NCI-H460 (cell line): ENCODE measurements at places on chromosomes 3 and 15. TPM values are rescaled to one million over a fixed set of nuclear protein-coding genes. Genes with fewer than 3 reads are reported as not detected.

- DNase-seq: no peak
Observed at GRCh38 chr3:176855901-176856486, 341.3 kb downstream of the TBL1XR1 start.

GRCh38 chr3:192244591-192244990 lies 482.8 kb downstream of the FGF12 start:
- DNase-seq: no peak

- no peak for DNase-seq
Observed at GRCh38 chr3:126713199-126713598, 9.2 kb downstream of the CHCHD6 start.

DNA sequence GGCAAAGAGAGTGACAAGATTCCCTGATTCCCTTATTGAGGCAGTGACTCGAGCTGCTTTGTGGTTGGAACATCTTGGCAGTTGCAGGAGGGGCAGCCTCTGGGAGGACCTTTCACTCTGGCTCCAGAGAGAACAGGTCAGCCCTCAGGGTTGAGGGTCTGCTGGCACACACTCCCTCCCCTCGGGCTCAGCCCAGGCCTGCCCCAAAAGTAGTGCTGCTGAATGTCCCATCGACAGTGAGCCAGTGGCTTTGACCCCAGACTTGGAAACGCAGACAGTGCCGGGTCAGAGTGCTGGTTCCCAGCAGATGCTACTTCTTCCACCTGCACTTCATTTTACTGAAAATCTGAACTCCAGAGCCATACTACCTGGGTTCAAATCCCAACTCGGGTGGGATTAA lies 25.6 kb upstream of the ATP2B2 start:
- DNase-seq: no peak

- DNase-seq: no peak
Observed at GRCh38 chr3:181622365-181622764, 89.4 kb upstream of the SOX2 start.

The PATL2 gene
- 0.15 TPM in 1 of 2 replicates, not detected in the other for total RNA-seq
